T-helper 1 cell (primary cell): ENCODE measurements at places on chromosomes 2 and 18.

DNA sequence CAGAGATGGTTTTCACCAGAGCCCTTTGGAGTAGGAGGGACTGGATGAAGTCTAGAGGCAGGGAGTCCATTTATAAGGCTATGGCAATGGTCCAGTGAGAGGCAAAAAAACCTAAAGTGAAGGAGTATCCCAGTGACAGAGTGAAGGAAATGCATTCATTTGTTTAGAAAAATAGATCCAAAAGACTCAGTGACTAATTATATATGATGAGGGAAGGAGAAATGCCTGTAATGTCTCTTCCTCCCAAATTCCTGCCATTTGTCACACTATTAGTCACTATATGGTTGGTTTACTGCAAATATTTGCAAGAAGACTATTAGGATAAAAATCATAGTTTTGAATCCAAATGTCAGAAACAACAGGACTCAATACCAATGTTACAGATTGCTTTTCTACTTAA, 104.2 kb downstream of the ZNF521 start:
- no peak for DNase-seq

DNA sequence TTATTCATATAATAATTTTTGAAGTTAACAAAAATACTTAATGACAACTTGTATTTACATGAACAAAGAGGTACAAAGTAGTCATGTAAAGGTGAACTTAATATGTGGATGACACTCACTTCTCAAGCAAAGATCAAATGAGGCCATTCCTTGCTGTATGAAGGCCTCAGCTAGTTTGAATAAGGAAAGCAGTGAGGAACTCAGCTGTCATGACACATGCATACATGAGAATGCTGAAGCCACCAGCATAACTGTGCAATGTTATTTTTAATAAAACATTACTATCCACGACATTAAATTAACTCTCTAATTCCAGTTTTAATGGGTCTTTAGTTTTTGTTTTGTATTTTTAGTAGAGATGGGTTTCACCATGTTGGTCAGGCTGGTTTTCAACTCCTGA, 102.9 kb downstream of the CDH2 start:
- no peak for DNase-seq

DNA sequence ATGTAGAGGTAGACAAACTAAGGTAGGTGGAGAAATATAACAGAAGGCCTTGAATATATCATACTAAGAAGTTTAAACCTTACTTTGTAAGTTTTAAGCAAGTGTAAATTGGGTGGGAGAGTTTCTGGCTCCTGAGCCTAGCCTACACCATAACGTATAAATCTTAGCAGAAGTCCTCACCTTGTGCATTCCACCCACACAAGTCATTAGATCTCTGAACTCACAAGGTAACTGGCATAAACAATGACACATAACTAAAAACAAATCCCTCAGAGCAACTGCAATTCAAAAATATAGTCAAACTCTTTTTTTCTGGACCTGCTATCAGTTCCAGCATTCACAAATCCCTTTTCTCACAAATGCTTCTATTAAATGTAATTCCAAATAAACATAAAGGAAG, 9.4 kb downstream of the REV1 start:
- DNase-seq: no peak

- DNase-seq: no peak
Observed at GRCh38 chr2:100924122-100924519, 78.0 kb upstream of the RPL31 start.

DNA sequence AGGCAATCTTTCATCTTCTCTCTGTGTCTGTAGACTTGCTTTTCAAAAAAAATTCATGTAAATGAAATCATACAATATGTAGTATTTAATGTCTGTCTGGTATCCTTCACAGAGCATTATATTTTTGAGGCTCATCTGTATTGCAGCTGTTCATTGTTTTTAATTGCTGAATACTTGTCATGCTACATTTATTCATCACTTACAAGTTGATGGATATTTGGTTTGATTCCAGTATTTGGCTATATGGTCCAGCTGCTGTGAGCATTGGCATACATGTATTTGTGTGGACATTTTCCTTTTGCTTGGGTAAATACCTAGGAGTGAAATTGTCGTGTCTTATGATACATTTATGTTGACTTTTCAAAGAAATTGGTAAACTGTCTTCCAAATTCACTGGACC, 441.4 kb downstream of the DCDC2C start:
- no peak for DNase-seq

DNA sequence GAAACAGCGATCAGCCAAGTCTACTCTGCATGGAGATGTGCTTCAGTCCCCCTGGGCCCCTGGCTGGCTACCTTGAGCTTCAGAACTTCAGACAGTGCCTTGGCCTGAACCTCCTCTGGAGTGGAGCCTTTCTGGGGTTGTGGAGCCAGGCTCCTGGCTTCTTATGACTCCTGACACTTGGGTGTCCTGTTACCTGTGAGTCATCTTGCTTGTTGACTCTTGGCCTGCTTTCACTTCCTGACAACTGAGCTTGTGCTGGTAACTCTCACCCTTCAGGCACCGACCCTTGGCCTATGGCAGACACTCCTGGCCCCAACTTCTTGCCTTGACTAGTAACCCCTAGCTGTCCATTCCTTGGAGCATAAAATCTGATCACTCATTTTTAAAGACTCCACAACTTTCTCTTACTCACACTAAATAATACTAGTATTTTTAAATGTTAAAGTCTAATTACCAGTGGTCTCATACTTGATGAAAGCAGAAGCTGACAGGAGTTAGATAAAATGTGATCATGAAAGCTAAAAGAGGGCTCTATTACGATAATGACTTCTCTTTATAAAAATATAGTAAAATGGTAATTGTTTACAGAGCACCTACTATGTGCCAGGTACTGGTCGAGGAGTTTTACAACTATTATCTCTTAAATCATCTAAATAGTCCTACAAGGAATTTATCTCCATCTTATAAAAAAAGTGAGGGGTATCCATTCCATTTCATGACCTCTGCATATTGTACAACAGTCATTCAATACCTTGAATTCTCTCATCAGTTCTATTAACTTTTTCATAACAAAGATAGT, 46.3 kb upstream of the VIT start:
- peak; percentile 65 for DNase-seq

DNA sequence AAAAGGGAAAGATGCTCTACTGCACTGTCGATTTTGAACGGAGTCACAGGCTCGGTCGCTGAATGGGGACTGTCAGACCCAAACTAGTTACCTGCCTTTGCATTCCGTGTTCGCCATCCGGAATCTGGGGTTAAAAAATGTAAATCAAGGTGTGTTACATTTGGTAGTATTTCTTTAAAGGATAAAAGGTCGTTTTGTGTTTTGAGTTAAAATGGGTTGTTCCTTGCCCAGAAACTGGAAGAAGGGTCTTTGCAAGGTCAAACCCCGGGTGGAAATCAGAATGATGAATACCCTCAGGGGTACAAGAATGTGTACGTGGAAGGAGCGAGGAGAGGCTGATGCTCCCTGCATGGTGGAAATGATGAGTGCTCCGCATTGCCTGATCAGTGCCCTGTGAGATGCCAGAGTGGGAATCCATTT, 1.0 kb downstream of the VSNL1 start:
- no peak for DNase-seq

GRCh38 chr2:99818842-99819241, 323.5 kb downstream of the AFF3 start:
- DNase-seq: no peak

DNA sequence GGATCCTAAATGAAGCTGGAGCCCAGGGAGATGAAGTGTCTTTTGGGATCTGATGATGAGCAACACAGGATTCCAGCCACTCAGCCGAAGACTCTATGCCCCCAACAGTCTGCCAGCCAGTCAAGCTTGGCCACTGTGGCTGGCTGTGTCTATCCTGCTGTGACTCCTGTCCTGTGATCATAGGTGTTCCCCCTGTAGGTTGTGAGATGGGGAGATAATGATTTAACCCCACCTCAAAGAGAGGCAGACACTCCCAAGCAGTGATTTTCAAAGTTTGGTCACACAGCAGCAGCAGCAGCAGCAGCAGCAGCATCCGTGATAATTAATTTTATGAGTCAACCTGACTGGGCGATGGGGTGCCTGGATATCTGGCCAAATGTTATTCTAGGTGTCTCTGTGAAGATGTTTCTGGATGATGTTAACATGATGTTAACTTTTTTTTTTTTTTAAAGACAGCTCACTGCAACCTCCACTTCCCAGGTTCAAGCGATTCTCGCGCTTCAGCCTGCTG, 21.4 kb upstream of the RHOB start:
- DNase-seq: no peak

DNA sequence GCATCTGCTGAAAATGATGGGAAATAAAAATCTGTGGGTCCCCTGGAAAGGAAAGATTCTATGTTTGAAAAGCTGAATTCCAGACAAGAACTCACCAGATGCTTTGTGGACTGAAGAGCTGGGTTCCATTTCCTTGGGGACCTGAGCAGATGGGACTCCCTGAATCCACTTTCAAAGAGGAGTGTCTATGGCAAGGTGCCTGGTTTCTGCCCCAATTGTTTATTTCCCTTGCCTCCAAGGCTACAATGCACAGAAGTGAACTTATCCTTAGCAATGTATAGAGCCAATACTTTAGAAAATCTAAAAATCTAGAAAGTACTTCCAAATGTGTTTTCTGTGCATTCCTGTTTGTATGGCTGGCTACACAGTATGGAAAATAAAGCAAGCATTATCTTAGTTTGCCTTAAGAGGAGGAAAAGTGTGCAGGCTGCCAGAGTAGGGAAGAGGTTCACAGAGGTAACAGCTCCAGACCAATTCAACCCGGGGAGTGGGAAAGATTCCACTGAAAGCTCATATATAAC, 420.5 kb downstream of the NRXN1 start:
- no peak for DNase-seq
